ENCODE measurements at places on chromosomes 16 and 17.
A peak's percentile ranks its signal among the peaks of the same experiment; 100 is the strongest.

DNA sequence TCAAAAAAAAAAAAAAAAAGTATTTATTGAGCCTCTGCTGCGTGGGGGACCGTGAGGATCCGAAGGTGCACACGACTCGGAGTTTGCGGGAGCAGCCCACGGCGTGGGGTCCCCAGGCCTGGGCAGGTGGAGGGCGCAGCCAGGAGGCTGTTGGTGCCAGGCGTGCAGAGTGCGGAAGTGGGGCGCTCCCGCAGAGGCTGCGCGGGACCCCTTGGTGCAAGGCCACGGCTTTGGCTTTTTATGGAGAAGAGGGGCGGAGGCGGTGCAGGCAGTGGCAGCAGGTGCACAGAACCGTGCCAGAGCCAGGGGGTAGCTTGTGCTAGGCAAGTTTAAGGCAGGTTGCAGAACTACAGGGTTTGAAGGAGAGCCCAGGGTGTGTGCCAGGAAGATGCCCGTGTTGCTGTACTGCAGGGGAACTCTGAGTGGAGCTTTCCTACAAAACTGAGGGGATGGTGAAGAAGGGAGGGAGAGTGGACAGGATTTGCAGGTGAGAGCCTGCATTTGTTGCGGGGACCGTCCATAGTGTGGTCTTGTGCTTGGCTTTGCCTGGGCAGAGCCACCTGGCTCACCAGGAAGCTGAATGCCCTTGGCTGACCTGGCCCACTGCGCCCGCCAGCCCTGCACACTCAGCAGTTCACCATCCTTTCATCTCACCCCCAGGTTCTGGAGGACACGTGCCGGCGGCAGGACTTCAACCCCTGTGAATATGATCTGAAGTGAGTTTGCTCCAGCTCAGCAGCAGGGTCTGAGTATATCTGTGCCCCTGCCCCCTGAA, 1.3 kb downstream of the ASPSCR1 start:
- DNase-seq: no peak

GRCh38 chr16:87457709-87458423, 35.0 kb downstream of the ZCCHC14 start:
- DNase-seq: no peak

DNA sequence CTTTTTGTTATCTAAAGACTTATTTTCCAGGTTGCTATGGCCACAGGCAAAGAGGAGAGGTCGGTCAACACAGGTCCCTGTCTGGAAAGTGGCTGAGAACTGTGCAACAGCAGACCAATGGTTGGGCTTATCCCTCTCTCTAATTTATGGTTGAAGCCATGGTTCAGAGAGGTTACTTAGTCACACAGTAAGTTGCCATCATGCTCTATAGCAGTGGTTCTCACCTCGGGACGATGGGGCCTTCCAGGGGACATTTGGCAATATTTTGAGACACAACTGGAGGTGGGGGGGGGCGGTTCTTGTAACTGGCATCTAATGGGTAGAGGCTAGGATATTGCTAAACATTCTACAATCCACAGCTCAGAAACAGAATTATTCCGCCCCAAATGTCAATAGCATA, 842 bp upstream of the LDAF1 start:
- DNase-seq: no peak

GRCh38 chr17:71699907-71700306, 420.9 kb upstream of the SOX9 start:
- no peak for DNase-seq

DNA sequence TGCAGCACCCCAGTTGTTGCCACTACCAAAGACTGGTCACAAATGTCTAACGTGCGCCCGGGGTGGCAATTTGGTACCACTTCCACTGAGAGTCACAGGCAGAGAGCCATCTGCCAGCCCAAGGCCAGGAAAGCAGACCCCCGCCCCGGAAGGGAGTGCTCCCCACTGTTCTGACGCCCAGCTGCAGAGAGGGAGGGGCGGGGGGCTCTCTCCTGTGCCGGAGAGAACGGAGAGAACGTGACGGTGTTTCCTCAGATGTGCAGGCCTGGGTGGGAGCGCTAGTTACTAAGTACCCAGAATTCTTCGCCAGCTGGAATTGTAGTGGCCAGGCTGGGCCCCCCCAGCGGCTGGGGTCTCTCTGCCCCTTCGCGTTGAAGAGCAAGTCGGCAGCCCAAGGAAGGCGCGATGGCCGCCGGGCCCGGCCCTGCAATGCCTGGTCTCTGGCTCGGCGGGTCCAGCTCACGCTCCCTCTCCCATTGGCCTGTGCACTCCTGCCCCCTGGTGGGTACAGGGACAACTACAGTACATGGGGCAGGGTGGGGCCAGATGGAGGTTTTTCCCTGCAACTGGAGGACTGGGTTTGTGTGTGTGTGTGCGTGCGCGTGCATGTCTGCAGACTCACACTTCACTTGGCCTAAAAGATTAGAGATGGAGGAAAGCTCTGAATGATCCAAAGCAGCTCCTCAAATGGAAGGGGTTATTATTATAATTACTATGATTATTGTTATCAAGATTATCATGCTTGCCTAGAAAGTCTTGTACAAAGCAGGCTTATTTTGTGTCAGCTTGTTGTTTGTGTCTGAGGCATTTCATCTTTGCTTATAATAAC, 107.1 kb downstream of the AMFR start:
- DNase-seq: peak; percentile 88

DNA sequence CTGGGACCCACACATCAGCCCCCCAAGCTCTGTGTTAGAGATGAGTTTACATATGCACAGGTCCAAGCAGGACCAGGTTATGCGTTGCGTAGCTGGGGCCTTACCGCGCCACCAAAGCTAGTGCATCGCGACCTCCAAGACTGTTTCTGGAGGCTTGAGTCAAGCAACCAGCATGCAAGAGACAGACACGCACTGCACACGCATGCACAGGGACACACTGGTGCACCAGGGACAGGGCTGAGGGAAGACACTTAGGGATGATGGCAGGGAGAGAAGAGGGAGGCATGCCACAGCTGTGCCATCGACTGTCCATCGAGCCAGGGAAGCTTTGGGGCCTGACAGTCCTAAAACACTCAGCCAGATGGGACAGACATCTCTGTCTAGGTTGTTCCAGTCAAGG, 72.8 kb downstream of the MYH11 start:
- DNase-seq: no peak

DNA sequence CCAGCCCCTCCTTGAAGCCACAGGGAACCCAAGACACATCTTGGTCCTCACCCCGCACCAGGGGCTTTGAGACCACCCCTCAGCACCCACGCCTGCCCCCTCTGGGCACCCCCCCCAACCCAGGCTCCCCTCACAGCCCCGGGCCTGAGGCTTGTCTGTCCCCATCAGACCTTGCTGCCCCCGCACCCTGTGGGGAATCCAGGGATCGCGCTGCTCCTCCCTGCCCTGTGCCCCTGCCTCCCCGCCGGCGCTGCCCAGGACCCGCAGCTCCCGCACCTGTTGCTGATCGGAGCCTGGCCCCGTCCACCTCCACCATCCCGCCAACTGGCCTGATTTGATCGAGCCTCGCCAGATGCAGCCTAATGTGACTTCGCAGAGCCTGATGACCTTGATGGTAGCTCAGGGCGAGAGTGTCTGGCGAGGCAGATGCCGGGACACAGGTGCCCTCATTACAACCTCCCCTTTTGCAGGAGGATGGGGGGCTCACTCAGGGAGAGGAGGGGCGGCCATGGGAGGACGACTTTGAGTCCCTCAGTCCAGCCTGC, 29.0 kb downstream of the SLC25A10 start:
- no peak for DNase-seq

GRCh38 chr16:30892670-30893416, 1.0 kb downstream of the BCL7C start:
- DNase-seq: no peak

DNA sequence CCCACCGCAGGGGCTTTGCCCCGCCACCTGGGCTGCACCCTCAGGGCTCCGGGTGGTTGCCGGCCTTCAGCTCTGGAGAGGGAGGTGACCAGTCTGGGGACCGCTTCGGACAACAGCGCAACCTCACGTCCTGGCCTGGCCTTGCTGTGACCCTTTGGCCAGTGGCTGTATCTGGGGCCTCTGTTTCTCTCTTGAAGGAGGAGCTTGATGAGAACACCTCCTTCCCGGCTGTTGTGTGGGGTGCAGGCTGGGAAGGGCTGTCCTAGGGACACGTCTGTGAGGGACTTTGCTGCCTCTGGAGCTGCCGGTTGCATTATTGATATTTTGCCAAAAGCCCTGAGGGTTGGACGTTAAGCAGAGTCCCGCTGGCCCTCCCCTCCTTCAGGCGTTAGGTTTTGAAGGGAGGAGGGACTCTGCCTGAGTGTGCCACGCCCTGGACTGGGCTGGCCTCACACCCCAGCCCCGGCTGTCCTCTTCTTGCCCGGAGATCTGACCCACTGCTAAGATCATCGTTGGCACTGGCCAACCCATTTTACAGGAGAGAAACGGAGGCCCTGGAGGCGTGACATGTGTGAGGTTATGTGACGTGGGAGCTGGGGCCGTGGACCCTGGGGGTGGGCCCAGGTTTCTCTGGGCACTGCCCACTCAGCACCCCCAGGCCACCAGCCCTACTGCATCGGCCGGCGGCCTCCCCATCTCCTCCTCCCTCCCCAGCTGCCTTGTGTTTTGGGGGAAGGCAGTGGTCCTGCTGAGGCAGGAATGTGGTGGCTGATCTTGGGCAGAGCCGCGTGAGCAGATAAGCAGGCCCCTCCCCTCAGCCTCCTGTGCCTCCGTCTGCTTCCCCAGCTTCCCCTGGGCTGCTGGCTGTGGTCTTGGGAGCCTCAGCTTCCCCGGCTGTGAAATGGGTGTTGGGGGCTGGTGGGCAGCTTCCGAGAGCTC, 8.5 kb downstream of the ZFPM1 start:
- no peak for DNase-seq

- DNase-seq: no peak
Observed at GRCh38 chr17:73847952-73848351, 203.7 kb upstream of the SDK2 start.

GRCh38 chr17:61279476-61280145, 120.0 kb upstream of the TBX2 start:
- DNase-seq: no peak

GRCh38 chr17:27811961-27812360, 11.6 kb upstream of the NOS2 start:
- no peak for DNase-seq

- DNase-seq: no peak
Observed at GRCh38 chr16:58046054-58046881, 20.7 kb downstream of the MMP15 start.

DNA sequence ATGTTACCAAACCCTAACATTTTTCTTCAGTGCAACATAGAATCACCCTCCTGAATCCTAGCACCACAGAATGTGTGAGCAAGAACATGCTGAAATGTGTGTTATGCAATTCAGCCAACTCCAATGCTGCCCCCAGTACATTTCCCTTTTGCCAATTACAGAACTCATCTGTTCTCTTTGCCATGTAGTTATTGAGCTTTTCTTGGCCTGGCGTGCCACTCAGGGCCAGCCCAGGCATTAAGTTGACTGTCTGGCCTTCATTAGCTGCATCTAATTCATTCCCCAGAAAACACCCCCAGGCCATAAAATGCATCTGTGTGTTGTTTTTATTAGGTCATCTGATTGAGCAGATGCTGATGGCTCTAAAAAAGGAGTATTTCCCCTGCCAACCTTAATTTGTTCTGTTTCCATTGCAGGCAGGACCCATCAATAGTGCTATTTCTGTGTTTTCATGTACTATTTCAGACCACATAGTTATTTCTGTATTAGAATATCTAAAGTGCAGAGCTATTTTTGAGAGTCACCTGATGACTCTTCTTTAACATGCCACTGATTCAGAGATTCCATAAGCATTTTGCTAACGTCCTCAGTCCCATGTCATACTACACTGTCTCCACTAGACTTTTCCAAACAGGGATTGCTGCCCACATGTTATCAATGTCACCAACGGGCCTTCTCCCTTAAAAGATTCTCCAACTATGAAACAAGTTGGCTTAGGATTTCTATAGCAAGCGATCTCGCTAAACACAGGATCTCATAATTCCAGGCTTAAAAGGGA, 969.7 kb downstream of the CDH11 start:
- no peak for DNase-seq

DNA sequence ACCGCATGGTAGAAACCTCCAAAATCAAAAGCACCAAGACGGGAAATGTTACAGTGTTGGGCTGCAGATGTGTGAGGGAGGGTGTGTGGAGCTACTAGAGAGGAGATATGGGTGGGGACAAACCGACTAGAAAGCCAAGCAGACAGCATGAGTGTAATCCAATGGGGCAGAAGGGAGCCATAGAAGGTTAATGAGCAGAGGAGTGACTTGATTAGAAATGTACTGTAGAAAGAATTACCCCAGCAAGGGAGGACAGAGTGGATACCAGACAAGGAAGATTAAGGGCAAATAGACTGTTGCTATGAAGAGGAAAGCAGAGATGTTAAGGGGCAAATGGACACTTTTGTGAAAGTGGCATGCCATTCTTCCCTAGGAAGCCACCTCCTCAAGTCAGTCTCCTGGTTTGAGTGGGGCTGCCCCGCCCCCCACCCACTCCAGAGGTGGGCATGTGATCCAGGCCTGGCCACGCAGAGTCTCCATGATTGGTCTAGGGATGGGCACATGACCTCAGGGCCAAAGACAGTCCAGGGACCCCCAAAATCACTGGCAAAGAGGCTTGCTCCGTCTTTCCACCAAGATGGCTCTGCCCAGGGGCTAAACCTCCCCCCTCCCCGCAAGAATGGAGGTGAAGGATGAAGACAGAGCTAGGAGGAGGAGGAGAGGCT, 4.3 kb downstream of the COTL1 start:
- DNase-seq: no peak

GRCh38 chr17:77887464-77888241, 70.8 kb upstream of the TNRC6C start:
- DNase-seq: peak; percentile 61

DNA sequence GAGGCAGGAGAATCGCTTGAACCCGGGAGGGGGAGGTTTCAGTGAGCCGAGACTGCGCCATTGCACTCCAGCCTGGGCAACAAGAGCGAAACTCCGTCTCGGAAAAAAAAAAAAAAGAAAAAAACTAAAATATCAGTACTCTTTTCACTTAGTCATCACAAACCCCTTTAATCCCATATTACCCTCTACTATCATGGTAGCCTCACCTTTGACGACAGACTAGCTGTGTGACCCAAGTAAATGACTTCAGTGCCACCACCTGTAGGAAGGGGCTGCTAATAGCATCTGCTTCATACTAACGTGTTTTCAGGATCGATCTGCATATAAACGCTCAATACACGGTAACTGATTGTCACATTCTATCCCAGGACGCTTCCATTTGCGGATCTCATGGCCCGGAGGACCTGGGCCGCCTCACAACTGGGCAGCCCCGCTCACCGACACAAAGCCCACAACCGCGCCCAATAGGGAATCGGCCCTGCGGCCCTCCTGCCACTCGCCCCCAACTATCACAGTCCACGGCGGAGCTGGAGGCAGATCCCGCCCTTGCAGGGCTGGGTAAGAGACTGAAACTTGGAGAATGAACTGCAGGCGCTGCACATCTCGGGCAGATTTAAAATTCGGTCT, 1.1 kb upstream of the ZNF263 start:
- DNase-seq: no peak

DNA sequence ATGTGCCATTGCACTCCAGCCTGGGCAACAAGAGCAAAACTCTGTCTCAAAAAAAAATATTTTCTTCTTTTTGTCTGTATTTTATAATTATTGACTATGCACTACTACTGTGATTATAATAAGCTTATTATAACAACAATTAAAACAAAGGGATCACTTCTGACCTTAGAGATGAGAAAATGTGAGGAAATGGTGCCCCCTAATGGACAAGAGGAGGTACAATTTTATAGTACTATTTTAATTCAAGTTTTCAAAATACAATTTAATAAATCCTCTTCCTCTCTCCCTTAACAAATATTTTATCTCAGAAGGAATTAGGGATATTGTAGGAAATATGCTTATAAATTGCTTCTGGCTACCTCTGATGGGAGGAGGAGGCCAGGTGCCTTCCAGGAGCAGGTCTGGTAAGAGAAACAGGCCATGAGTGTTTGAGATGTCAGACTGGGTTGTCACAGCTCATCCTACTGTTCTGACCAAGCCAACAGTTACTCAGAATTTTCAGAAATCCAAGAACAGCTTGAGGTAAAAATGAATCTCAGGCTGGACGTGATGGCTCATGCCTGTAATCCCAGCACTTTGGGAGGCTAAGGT, 14.0 kb downstream of the VPS53 start:
- no peak for DNase-seq
